ENCODE measurements at places on chromosomes 12 and 14.

DNA sequence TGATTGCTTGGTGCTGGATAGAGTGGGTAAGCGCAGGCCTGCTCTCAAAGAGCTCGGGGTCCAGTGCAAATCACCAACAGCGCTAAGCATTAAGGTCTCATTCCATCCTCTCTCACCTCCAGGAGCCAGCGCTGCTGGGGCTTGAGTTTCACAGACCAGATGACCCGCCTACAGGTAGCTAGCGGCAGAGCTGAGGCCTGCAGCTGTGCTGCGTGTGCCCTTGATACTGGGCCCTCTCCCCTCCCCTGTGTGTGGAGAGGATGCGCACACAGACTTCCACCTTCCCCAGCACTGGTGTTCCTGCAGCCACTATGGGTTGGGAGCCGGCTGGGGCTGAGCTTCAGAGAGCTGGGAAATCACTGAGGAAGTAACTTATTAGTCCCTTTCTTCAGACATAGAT lies 149.9 kb downstream of the CALM1 start:
- DNase-seq: no peak

- no peak for DNase-seq
Measured at GRCh38 chr12:40105265-40105514, 691 bp downstream of the SLC2A13 start.

GRCh38 chr12:75480469-75480949 lies at the start of gene GLIPR1:
Gene GLIPR1, plus strand, starts transcription at chr12:75480755. Its CDS starts 126 bp downstream, at chr12:75480881.
- peak; percentile 90 for DNase-seq

GRCh38 chr12:62248873-62249272 lies 11.3 kb upstream of the USP15 start:
- DNase-seq: no peak

DNA sequence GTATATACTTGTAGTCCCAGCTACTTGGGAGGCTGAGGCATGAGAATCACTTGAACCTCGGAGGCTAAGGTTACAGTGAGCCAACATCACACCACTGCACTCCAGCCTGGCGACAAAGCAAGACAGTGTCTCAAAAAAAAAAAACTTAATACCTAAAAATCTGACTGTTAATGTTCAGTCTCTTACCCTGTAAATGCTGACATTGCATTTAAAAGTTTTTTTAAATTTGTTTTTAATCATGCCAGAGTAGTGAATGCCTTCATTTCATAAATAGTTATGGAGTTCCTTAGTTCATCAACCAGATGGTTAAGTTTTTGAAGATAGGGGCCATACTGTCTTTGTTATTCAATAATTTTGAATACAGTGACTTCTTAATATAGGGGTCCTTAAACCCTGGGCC lies 21.2 kb downstream of the CAND1 start:
- no peak for DNase-seq

- no peak for DNase-seq
Measured at GRCh38 chr12:19242581-19242980, 113.0 kb downstream of the PLEKHA5 start.

DNA sequence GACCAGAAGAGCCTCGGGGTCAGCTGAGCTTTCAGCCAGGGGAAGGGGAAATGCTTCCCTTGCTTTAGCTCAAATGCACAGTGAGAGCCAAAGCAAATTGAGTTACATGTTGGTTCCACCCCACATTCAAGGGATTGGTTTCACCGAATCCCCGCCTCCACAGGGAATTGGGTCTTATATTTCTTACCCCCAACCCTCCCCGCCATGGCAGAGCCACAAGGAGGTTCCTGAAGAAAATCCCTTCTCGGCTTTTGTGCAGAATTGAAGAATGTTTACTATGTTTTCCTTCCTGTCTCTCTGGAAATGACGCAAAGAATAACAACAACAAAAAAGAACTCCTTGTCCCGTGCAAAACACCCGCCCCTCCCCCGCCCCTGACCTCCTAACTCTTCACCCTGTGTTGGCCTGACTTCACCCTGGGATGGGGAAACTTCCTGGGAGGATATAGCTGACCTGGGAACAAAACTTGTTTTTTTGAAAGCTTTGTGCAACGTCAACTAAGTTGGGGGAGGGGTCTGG lies 21.9 kb upstream of the CIPC start:
- no peak for DNase-seq

DNA sequence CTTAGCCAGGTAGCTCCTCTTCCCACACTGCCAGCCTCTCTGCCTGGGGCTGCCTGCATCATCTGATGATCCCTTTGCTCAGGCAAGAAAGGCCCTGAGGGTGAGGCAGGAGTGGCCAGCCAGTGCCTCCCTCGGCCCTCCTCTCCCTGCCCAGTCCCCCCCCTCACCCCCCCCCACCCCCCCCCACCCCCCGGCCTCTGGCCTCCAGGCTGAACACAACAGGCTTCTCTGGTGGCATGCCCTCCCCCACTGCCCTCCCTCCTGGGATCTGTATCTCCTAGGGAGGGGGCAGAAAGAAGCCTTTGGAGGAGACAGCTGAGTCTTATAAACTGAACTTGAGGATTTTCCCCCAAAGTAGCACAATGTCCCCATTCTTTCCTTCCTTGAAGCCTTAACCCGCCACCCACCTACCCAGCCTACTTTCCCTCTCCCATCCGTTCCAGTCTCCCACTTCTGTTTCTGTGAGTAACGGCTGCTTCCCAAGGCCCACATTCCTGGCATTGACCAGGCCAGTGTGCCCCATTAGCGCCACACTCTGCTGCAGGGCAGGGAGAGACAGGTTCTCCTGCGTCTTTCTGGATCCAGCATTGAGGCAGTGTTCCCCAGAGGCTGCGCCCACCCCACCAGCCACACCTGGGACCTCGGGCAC lies 82.1 kb downstream of the B4GALNT3 start:
- peak; percentile 76 for DNase-seq

GRCh38 chr12:32499048-32499447 lies 99.7 kb downstream of the FGD4 start:
- DNase-seq: no peak

DNA sequence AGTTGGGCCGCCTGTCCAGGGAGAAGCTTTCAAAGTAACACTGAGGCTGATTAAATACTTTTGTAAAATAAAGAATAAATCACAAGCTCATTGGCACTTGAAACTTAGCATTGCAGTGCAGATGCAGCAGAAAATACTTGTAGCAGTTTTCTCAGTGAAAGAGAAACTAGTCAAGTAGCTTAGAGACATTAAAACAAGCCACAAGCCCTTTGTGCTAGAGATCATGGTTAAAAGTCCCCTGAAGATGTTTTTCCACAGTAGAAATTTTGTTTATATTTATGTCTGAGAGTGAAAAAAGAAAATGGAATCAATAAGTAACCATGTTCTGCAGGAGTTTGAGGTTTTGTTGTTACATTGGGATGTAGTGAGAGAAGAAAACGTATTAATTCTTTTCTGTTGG lies 5.9 kb downstream of the PSEN1 start:
- no peak for DNase-seq

GRCh38 chr14:104591506-104592291 lies 12.1 kb downstream of the C14orf180 start:
- DNase-seq: no peak

DNA sequence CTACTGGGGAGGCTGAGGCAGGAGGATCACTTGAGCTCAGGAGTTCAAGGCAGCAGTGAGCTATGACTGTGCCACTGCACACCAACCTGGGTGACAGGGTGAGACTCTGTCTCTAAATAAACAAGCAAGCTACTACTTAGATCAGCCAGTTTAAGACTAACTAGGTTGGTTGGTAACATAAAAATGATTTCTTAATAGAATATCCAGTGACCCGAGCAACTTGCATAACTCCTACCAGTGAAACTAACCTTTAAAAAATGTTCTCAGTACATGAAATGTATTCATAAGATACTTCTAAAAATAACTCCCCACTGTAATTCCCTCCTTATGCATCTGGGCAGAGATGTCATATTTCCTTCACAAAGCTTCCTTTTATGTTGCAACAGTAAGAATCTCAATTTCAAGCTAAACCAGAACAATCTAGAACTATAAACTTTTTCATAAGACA lies 15.9 kb downstream of the TAOK3 start:
- no peak for DNase-seq

DNA sequence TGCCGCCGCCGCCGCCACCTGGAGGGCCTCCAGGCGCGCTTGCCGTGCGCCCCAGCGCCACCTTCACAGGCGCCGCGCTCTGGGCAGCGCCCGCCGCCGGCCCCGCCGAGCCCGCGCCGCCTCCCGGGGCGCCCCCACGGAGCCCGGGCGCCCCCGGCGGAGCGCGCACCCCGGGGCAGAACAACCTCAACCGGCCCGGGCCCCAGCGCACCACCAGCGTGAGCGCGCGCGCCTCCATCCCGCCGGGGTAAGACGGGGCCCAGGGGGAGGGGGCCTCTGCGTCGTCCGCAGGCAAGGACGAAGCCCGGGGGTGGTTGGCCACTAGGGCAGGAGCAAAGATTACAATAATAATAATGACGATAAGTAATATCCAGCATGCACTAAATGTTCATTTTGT lies 21.3 kb downstream of the DTX1 start:
- DNase-seq: no peak

GRCh38 chr14:26917086-26917485 lies 319.3 kb upstream of the NOVA1 start:
- DNase-seq: no peak

GRCh38 chr12:60529723-60530122 lies 933.9 kb downstream of the SLC16A7 start:
- DNase-seq: no peak

GRCh38 chr12:127809275-127809674 lies 457.7 kb upstream of the TMEM132C start:
- DNase-seq: no peak

Measured in posterior cingulate gyrus (tissue), 11 donors.